ENCODE measurements at places on chromosomes 6 and 20.

DNA sequence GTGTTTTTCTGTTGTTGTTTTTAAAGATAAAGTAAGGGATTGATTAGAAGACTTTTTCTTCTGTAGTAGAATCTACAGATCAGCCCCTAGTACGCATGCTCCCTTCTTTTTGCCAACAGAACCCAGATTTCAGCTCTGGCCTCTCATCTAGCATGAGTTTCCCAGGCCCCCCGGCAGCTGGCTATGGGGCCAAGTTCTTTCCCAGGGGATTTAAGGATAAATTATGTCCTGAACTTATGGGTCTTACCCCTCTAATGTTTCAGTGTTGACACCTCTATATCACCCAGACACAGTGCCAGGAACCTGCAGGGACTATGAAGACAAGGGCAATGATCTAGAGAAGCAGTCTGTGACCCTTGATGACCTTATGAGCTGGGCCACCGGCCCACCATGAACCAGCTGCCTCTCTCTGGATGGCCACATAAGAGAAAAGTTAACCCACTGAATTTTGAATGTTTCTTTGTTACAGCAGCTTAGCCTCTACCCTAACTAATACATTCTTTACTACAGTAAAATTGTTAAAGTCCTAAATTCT lies 150.5 kb downstream of the UNC5CL start:
- DNase-seq: no peak

- peak; percentile 74 for DNase-seq
These were observed 27.5 kb downstream of the LAMA5 start for GRCh38 chr20:62339647-62340062.

DNA sequence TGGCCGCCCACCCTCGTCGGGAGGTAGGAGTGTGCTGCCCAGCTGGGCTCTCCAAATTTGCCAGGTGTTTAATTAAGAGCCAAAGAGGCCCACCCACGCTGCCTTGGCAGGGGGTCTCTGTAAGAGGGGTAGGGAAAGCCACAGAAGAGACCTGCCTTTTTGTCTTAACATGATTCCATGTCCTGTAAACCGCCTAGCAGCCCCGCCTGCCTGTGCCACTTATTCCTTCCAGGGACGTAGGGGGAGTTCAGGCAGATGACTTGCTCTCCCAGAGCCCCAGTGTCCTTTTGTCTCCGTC lies 2.1 kb downstream of the FAM210B start:
- no peak for DNase-seq

DNA sequence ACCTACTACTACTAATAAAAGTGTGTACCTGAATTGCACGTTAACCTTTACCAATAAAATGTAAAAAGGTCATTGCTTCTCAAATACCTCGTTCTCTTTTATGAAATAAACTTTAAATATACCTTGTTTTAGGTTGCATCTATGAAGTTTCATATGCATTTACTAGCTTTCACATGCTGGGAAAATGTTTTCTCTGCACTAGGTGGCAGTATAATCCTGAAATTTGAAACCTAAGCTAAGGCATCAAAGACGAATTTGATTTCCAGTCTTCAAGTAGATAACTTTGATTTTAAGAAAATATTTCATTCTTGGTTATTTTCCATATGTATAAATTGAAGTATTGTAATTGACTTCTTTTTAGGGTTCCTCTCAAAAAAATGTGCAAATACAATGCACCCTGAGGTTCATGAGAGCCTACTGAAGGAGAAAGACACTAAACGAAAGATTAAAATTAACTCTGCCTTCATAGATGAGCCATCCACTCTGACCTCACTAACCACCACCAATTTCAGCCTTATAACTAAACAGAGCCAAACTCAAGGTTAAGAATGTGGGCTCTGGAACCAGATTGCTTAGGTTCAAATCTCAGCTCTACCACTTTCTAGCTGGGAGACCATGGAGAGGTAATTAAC lies 7.3 kb upstream of the COL9A1 start:
- DNase-seq: peak; percentile 14

DNA sequence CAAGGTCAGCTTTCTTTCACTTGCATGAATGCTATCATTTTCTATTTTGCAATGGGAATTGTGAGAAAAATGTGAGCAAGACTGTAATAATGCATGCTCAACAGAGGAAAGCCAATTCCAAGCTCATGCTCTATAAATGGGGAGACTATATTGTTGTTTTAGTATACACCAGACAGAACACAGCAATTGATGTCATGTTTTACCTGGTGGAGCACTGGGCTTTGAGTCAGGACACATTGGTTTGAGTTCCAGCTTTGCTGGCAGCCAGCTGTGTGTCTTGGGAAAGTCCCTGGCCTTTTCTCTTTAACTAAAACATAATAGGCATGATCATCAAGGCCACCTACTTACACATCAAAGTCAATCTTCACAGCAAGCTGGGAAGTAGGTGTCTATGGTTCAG lies 83.3 kb downstream of the FOXA2 start:
- no peak for DNase-seq

DNA sequence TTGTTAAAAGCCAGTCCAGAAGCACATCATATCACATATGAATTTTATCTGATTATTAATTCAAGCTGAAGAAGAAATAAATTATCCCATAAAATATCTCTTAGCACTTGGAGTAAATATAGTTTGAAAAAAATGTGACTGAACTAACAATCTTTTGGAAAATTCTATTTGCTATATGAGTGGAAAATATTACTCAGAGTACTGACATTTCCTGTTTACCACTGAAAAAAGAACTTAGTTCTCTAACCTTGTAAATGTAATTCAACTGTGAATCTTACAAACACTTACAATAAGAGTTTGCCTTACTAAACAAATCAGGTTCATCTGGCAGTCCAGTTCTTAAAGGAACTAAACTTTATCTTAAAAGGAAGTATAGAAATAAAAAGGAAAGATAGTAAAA lies 44.2 kb downstream of the MOXD1 start:
- DNase-seq: no peak

GRCh38 chr6:40349123-40349900 lies 237.9 kb downstream of the LRFN2 start:
- no peak for DNase-seq

DNA sequence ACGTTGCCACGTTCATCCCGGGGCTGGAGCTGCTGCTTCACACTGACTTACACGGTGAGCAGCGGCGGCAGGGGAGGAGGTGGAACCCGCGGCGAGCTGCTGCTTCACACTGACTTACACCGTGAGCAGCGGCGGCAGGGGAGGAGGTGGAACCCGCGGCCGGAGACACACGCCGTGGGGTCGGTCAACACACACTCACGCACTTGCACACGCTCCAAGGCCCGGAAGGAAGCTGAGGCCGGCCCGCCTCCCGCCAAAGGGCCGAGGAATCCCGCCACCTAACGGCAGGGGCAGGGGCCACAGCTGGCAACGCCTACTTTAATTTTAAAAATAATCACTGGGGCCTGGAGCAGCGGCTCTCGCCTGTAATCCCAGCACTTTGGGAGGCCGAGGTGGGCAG lies 94.4 kb upstream of the FOXC1 start:
- no peak for DNase-seq

GRCh38 chr6:4466261-4466660 lies 309.9 kb upstream of the CDYL start:
- no peak for DNase-seq

GRCh38 chr6:162363757-162364156 lies 363.8 kb downstream of the PRKN start:
- DNase-seq: no peak
